ENCODE measurements at places on chromosomes 16 and 17.

GRCh38 chr17:9258115-9259015 lies 237.1 kb downstream of the NTN1 start:
- DNase-seq: no peak

- no peak for DNase-seq
These were observed 487.1 kb downstream of the GRIN2A start for GRCh38 chr16:9695152-9695551.

DNA sequence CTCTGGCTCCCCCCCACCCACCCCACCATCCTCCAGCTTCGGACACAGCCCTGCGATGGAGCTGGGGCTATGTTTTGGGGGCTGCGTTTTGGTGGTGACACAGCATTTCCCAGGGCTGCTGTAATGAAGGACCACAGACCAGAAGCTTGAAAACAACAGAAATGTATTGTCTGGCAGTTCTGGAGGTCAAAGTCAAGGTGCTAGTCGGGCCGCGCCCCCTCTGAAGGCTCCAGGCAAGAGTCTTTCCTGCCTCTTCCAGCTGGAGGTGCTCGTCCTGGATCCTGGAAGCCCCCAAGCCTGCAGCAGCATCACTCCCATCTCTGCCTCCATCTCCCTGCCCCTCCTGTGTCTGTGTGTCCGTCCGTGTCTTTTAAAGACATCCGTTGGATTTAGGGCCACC lies 50.8 kb downstream of the TBC1D16 start:
- DNase-seq: no peak

DNA sequence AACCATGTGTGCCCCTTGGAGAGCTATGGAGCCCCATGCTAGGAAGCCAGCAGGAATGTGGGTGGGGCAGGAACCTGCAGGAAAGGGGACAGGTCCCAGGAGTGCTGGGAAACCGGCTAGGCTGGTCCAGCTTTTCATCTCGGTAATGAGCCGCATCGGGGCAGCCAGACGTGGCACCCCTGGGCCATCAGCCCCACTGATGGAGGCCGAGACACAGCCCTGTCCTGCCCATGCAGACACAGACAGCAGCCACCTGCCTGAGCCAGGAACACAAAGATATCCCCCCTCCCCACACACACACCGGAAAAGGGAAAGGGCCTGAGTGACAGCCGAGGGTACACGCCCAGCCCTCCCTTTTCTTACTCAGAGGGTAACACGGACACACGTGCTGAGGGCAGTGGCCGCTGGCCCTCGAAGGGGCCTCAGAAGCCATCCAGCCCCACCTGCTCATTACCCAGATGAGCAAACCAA lies 18.1 kb downstream of the PPL start:
- no peak for DNase-seq

DNA sequence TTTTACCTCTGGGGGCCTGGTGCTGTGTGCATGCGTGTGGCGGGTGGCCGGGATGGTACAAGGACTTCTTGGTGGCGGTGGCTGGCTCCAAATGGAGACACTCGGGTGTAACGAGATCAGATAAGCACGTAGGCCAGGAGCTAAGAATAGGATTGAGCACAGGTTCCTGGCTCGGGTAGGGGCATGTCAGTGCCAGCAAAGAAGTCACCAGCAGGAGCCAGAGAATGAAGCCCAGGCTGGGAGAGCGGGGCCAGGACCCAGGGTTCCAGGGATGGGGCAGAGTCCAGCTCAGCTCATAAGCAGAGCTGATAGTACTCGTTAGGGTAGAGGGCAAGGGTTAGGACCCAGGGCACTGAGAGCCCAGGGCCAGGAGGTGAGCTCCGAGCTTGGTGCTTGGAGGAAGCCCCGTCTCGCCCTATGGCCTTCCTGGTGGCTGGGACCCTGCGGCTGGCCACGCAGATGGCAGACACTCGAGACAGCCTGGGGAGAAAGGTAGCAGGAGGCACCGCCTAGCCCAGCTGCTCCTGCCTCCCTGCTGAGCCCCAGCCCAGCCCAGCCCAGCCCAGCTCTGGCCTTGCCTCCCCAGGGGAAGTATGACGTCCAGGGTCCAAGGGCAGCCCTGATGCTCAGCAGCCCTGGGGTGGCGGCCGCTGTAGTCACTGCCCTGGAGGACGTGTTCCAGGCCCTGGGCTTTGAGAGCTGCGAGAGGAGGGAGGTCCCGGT lies 8.9 kb downstream of the ZNF213 start:
- DNase-seq: no peak

DNA sequence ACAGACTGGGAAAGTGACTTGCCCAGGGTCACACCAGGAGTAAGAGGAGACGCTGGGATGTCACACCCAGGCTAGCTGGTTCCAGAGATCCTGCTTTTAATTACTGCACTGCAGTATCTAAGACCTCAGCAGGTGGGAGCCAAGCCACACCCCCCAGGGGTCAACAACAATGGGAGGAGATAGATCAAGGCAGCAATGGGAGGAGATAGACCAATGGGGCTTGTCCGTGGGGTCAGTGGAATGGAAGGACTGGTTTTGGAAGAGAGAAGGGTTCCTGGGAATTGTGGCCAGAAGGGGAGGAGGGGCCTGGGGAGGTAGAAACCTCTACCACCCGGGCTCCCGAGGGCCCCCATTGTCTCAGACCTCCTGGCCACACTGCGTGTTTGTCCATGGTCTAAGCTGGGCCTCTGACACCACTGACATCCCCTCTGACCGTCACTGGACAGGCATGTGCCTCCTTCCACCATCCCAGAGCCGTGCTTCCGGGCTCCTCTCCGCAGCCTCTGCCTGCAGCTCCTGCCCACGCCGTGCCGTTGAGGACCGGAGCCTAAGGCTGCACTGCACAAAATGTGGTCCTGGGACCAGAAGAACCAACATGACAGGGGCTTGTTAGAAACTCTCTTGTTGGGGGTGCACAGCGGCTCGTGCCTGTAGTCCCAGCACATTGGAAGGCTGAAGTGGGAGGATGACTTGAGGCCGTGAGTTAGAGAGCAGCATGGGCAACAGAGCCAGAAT lies 69.8 kb upstream of the RPH3AL start:
- no peak for DNase-seq

DNA sequence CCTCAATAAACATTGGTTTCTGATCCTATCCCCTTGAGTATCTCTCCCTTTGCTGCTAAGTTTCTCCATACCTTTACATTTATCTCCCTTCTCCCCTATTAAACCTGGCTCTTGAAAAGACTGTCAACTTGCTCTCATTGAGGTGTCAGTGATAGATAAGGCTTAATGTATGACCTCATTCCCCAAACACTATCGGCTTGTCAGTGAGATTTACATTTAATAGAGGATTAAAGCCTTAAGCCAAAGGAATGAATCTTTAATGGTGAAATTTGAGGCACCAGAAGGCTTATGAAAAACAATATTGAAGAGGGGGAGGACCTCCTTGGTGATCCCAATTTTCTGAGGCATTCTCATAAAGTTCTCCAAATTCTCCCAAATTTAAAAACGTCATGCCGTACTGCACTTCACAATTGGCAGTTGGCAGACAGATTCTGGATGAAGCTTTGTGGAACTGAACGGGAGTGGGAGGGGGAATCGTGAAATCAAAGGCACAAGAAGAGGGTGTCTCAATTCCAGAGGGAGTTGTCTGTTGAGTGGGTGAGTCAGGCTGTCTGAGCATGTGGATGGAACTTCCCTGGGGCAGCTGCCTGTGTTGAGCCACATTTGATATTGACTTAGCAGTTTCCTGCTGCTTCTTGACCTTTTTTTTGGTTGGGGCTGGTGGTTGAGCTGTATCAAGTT lies 478.8 kb downstream of the NPIPA7 start:
- no peak for DNase-seq

- DNase-seq: peak; percentile 14
These were observed 14.9 kb downstream of the ELAC2 start for GRCh38 chr17:13002761-13003453.

Measured in HS-5 (cell line).